ENCODE measurements at places on chromosomes 5 and 9. TPM values are rescaled to one million over a fixed set of nuclear protein-coding genes. Genes with fewer than 3 reads are reported as not detected.

GRCh38 chr5:87649455-87649854 lies 236.7 kb upstream of the CCNH start:
- DNase-seq: no peak

- DNase-seq: peak; percentile 27
These were observed 36.8 kb upstream of the SSBP2 start for GRCh38 chr5:81787474-81788242.

- DNase-seq: no peak
These were observed 20.9 kb downstream of the CHD1 start for GRCh38 chr5:98907951-98908350.

- no peak for DNase-seq
These were observed 132.7 kb downstream of the COL23A1 start for GRCh38 chr5:178457471-178457870.

- no peak for DNase-seq
These were observed 465.3 kb upstream of the CLINT1 start for GRCh38 chr5:158324236-158324635.

GRCh38 chr9:127854960-127855359 lies 502 bp upstream of the ENG start:
- no peak for DNase-seq

DNA sequence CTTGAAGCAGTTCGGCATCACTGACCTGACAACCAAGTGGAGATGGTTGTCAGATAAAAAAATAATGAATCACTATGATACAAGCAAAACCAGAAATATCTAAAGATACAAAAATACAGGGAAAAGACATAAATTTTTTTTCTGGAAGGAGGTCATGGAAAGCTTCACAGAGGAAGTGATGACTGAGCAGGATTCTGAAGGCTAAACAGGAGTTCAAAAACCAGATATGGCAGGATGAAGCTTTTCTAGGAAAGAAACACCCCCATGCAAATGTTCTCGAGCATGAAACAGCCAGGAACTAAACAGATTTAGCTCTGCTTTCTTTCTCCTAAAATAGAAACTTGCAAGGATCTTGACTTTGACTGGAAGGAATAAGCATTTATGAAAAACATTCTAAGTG lies 60.7 kb upstream of the IFNE start:
- DNase-seq: no peak

DNA sequence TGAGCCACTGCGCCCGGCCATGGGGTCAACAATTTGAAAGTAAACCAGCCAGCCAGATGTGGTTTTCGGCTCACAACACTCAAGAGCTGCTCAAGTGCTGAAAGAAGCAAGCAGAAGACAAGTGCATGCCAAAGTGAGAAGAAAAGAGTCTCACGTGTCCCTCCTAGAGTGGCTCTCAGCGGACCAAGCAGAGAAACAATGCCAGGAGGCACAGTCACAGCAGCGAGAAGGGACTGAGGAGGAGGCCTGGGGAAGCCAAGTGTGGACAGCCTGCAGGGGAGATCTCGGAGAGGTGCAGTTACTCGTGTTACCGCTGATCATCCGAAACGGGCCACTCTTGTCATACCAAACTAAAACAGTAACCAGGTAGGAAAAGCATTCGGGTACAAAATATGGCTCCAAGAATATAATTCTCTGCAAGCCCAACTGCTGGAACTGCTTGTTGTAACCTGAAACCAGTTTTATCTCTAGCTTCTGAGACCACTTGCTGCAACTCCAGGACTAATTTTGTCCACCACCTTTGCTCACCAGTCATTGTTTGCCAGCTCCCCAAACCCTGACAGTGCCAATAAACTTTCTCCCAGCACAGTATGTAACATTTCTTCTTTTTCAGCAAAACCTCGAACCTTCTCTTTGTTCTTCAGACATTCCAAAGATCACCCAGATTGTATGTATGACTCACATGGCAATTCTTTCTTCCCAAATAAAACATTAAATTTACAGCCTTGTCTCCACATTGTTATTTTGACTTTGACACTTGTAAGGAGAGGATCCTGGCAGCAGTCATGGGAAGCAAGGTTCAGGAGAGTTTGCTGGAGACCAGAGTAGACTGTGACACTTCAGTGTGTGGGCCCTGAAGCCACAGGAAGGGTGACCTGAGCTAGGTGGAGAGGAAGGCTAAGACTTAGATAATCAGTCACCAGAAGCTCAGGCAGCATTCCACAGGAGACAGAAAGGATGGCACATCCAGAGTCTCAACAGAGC lies 6.3 kb downstream of the SLC35D2 start:
- DNase-seq: peak; percentile 23

IFNA4 gene
- total RNA-seq: not detected

DNA sequence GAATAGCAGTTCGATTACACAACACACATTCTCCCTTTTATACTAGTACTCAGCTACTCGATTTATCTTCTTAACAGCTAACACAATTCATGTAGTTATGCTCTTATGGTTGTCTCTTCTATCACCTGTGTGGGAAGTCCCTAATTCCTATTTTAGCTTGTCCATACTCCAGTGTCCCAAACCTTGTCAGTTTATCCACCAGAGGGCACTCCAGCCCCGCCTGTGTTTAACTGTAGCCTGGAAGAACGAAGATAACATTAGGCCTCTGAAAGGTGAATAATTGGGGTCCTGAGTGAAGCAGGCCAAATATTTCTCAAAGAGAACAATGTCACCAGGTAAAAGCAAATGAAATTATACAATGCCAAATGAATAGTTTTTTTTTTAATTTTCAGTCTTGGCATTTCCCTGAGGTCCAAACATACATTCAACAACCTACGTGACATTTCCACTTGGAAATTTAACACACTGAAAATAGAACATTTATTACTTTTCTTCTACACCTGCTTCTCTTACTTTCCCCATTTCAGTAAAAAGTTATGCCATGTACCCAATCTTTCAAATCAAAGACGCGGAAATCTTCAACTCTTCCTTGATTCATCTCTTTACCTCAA lies 560.7 kb downstream of the HTR1A start:
- peak; percentile 22 for DNase-seq
